Activated CD4-positive, alpha-beta T cell treated with anti-CD3 and anti-CD28 coated beads, Interleukin-2, amount 10 ng/mL, durations not matched to agents 7 days and 5 days (primary cell): ENCODE measurements at places on chromosomes 12 and 14. TPM values are rescaled to one million over a fixed set of nuclear protein-coding genes. Genes with fewer than 3 reads are reported as not detected.
A peak's percentile ranks its signal among the peaks of the same experiment; 100 is the strongest.

DNA sequence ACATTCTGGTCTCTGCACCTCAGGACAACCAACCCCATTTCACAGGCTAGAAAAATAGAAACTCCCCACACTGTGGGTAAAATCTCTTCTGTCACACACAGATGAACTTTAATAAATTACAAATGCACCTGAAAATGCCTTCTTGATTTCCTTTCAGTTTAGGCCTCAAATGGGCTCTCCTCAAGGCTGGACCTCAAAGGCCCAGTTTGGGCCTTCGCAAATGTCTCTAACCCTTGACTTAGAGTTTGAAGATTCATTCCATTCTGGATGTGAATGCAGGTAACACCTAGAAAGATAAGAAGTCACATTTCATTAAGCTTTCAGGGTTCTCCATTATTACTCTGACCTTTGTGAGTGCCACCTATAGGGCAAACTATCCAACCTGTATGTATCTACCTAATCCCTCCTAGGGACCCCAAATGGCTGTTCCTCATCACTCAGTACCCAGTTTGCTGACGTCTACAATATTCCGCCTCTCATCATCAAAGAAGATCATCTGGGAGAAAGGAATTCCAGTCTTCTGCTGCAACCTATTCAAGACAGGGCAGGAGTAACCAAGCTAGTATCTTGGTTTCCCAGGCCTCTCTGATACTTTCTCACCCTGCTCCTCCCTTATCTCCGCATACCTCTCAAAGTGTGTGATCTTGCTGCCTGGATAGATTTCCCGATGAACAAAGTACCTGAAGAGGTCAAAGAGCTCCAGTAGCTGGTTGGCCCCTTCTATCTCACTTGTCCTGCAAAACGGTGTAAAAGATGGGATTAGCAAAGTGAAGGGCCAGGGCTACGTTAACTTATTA is 776 bp upstream of the CHMP4A start:
- DNase-seq: no peak

The CD163 gene
- total RNA-seq: not detected

GRCh38 chr14:71089971-71090370 is 182.7 kb downstream of the PCNX1 start:
- DNase-seq: no peak

- DNase-seq: no peak
Measured at GRCh38 chr12:4775936-4776335, 55.7 kb downstream of the GALNT8 start.

DNA sequence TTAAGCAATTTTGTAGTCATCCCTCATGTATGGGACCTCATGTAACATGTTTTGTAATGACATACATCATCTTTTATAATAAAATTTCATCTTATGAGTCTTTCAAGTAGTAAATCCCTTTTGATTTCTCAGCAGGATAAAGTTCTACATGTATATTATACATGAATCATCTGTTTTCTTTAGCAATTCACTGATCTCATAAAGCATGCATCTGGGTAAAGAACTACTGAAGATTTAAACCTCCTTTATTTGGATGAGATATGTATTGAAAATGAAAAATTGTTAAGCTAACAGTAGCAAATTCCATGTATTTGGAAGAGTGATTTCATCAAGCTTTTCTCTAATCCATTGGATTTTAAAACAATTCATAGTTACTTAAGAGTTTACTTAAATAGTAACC is 126.9 kb downstream of the KITLG start:
- DNase-seq: no peak

- DNase-seq: no peak
Measured at GRCh38 chr14:73744175-73744867, 30.1 kb upstream of the PNMA1 start.

DNA sequence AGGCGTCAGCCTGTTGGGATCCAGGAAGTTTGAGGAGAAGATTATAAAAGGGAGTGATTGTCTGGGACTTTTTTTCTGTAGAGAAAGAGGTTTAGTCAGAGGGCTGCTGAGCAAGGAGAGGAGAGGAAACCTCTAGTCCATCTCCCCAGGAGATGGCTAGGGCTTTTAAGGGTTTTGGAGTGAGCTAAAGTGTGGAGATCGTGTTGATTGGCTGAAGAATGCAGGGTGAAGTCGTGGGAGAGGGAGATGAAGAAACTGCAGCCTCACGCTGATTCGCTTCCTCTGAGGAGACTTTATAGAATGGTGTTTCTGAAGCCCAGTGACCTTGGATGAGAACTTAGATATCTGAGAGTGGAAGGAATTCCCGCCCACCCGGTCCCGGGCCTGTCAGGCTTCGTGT is 193.7 kb upstream of the PWP1 start:
- DNase-seq: no peak

- DNase-seq: no peak
Measured at GRCh38 chr14:24556756-24557155, 19.3 kb downstream of the CTSG start.

The HPD gene
- total RNA-seq: not detected

The LMO3 gene
- not detected for total RNA-seq

The HCAR2 gene
- total RNA-seq: not detected

GRCh38 chr12:128337431-128338170 is 70.6 kb downstream of the TMEM132C start:
- DNase-seq: no peak

GRCh38 chr14:101927859-101928258 is 36.5 kb upstream of the DYNC1H1 start:
- no peak for DNase-seq

- DNase-seq: no peak
Measured at GRCh38 chr12:114209861-114210260, 196.1 kb downstream of the TBX5 start.

The ARHGAP9 gene
- total RNA-seq: 259 TPM

The WSCD2 gene
- total RNA-seq: not detected

The HOXC4 gene
- total RNA-seq: not detected

DNA sequence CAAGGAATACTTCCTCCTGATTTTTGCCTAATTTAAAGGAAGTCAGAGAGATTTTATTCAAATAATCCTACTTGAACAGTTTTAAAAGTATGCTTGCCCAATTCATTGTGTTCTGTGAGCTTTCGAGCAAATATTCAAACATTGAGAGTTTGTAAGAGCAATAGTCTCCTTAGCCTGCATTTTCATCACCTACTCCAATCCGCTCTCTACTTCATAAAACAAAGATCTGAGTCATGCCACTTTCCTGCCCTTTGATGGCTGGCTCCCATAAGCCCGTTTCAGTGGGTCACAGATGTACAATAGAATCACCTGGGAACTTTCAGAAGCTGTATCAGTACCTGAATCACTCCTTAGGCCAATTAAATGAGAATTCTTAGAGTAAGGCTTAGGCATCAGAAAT is 319.2 kb downstream of the PDZRN4 start:
- DNase-seq: no peak

The NR1H4 gene
- total RNA-seq: not detected

GRCh38 chr14:105397350-105397931 is 897 bp upstream of the TEX22 start:
- DNase-seq: no peak

- DNase-seq: no peak
Measured at GRCh38 chr14:98903371-98903770, 368.6 kb downstream of the BCL11B start.

The DHRS4L2 gene
- total RNA-seq: 24.8 TPM

The NPAS3 gene
- not detected for total RNA-seq

- no peak for DNase-seq
Measured at GRCh38 chr12:12582193-12582881, 19.7 kb upstream of the DUSP16 start.

The CCDC85C gene
- 10.9 TPM for total RNA-seq

DNA sequence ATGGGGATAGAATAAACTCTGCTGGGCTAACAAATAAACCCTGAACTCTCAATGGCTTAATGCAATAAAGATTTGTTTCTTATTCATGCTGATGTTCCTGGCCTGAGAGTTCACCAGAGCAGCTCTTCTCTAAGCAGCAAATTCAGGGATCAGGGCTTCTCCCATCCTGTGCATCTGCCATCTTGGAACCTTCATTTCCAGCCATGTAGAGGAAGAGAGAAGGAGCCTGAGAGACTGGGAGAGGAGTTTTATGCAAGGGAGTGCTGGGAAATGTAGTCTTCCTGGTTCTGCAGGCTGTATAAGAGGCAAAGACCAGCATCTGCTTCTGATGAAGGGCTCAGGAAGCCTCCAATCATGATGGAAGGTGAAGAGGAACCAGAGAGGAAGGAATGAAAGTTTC is 20.6 kb upstream of the APOLD1 start:
- no peak for DNase-seq

The GYS2 gene
- not detected for total RNA-seq

The FSCB gene
- not detected for total RNA-seq

GRCh38 chr14:95875831-95876760 is 536 bp upstream of the TUNAR start:
- no peak for DNase-seq

DNA sequence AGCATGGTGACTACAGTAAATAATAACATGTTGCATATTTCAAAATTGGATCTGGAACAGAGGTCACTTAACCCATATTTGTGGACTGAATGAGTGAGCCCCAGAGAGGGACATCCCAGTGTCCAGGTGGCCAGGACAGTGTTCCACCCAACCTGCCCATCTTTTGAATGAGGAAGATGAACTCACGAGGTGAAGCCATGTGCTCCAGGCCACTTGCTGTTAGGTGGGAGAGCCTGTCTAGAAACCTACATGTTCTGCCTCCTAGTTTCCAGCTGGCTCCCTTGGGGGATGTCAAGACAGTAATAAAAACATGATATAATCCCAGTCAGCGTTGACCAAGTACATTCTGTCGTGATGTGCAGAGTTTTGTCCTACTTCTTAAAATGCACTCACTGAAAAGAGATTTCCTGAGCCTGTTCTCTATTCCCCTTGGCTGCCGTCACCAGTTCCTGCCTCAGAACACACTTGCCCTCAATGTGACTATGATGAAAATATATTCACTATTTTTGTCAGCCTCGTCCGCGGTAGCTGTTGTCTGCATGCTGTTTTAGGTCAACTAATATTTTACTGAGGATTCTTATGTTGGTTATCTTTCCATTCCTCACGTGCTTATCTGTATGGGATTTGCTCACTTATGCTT is 25.7 kb downstream of the TSPAN9 start:
- DNase-seq: no peak

DNA sequence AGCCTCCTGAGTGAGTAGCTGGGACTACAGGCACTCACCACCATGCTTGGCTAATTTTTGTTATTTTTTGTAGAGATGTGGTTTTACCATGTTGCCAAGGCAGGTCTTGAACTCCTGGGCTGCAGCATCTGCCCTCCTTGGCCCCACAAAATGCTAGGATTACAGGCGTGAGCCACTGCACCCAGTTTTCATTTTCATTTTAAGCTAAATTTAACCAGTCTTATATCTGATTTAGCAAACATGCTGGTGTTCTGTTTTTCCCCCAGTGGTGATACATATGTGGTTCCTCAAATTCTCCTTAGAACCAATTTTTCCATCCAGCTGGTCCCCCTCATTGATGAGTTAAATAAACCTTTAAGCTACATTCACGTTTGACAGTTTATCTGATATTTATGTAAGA is 43.8 kb upstream of the BICD1 start:
- DNase-seq: no peak

- DNase-seq: no peak
Measured at GRCh38 chr12:46452061-46452615, 79.6 kb upstream of the SLC38A2 start.

DNA sequence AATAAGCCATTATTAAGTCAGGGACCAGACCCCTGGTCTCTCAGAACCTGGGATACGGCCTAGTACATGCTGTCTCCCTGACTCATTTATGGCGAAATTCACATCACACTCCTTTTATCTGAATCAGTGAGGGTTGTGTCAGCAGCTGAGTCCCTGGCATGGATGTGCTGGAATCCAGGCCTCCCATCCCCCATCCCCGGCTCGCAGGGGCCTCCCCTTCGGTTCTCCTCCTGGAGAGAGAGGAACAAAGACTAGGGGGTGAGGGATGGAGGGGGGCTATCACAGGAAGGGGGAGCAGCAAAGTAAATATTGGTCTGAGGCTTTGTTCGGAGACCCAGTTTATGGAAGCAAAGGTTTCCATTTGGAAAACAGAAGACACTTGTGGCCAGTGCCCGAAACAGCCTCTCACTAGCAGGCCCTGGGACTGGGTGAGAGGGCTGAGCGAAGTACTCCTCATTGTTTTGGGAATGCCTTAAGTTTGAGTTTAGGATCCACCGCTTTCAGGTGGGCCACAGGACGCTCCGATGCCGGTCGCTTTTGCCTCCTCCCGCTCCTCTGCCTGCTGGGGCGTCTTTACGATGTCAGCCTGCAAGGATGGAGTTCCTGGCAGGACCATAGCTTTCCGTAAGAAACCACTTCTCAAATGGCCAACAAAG is 145.0 kb downstream of the PRKCH start:
- DNase-seq: no peak

The LUM gene
- not detected for total RNA-seq

GRCh38 chr14:37985826-37986470 is 221.8 kb upstream of the SSTR1 start:
- peak; percentile 54 for DNase-seq

- no peak for DNase-seq
Measured at GRCh38 chr12:27226407-27226929, 17.6 kb upstream of the STK38L start.

- DNase-seq: no peak
Measured at GRCh38 chr12:59020073-59020946, 100.0 kb upstream of the LRIG3 start.

- no peak for DNase-seq
Measured at GRCh38 chr12:80472236-80472635, 28.2 kb downstream of the PTPRQ start.

The TMCC3 gene
- 0.17 TPM for total RNA-seq

DNA sequence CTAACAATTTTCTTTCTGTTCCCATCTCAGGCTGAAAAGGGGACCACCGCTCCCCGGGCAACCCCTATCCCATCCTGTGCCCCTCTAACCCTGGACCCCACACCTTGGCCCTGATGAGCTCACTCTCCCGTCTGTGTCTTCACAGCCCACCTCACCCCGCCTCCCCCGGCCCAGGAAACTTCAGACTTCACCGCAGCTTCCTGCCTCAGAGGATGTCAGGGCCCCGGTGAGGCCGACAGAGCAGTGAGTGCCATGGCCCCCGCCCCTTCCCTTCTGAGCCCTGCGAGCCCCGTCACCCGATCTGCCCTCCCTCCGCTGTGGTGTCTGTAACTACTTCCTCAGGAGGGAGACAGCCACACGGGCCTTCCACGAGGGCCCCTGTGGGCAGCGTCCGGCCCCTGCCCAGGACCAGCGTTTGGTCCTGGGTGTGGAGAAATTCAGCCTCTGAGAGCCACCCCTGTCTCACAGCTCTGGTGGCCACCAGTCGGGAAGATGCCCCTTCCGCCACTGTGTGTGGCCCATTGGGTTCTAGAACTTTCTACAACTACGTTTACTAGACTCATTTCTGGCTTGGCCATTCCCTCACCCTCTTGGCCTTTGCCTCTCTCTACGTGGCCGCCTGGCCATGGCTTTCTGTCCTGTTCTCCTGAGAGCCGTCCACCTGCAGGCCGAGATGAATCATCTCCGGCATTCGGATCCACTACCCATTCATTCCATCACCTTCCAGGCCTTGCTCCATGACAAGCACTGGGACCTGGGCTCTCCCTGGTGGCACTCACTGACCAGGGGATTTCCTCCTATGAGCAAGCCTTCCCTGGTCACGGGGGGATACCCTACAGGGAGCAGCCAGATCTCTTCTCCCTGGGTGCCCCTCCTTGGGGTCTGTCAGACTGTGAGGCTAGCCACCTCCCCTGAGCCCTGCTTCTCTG is 3.4 kb downstream of the RHOF start:
- peak; percentile 96 for DNase-seq

GRCh38 chr12:13780453-13780852 is 200.9 kb downstream of the GRIN2B start:
- no peak for DNase-seq

The OLR1 gene
- not detected for total RNA-seq

GRCh38 chr12:15788233-15789219 is 662 bp downstream of the EPS8 start:
- DNase-seq: peak; percentile 25
